Right lung (tissue), 10 donors: ENCODE measurements at places on chromosomes 2 and 18. TPM values are rescaled to one million over a fixed set of nuclear protein-coding genes. Genes with fewer than 3 reads are reported as not detected.

DNA sequence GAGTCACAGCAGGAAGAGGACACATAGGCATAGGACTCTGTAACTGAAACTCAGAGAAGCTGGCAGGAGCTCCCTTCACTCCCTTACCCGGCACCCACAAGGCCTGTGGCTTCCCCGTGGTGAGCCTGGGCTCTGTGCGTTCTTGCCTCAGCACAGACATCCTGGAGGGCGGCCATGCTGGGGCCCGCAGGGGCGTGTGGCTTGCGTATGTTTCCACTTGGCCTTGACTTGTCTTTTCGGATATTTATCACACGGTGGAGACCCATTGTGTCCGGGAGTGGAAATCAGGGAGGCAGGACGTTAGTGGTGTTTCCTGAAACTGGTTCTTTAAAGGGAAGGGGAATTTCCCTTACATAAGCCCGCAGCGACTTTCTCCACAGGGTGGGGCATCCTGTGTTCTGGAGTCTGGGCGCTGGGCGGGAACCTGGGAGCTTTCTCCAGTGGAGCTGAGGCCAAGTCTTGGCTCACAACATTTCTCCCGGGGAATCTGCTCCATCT lies 49.9 kb upstream of the EML6 start:
- peak; percentile 48 for DNase-seq

GRCh38 chr2:200159829-200160781 lies 146.4 kb upstream of the SPATS2L start:
- DNase-seq, result no peak

DNA sequence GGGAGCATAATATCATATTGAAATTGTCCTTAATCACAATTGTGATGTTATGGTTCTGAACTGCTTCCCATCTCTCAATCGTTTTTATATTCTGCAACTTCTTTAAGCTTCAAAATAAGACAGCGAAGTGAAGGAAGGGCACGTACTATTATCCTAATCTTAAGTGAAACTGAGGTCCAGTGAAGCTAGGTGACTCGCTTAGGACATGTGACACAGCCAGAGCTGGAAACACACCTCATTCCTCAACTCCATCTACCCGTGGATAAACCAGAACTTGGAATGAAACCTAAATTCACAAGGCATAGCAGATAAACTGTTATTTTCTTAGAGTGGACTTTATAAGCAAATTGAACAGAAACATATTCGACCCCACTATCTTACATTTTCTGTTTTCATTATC lies 191.2 kb upstream of the PXDN start:
- no peak for DNase-seq

Gene MRPL33
- polyA plus RNA-seq, result 99.0 TPM

GRCh38 chr2:241798081-241798630 lies 10.8 kb upstream of the NEU4 start:
- DNase-seq, result no peak

Gene GALNT13
- polyA plus RNA-seq, result 4.3 TPM

DNA sequence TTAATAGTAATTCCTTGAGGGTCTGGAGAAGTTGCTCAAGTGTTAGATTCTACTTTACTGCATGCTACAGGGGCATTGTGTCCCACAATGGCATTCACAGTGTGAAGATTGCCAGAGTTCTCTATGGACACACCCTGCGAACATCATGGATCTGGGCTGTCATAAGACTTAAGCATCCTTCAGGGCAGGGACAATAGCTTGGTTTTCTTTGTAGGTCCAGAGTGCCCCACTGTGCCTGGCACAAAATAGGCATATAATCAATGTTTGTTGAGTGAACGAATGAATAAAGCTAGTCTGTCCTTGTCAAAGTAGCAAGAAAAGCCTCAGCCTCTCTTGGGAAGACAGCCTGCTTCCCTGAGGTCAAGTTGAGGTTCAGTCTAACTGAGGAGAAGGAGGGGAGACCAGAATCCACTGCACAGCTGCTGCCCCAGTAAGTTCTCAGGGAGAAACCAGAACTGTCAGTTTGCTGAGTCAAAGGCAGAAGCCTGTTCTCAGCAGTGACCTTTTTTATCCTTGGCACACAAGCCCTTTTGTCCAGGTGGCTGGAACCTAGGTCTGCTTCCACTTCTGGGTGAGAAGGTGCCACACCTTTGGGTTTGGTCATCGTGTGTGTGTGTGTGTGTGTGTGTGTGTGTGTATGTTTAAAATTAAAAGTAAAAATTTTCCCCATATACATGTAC lies 15.0 kb downstream of the INPP4A start:
- no peak for DNase-seq

Gene RNF125
- 8.6 TPM for polyA plus RNA-seq

DNA sequence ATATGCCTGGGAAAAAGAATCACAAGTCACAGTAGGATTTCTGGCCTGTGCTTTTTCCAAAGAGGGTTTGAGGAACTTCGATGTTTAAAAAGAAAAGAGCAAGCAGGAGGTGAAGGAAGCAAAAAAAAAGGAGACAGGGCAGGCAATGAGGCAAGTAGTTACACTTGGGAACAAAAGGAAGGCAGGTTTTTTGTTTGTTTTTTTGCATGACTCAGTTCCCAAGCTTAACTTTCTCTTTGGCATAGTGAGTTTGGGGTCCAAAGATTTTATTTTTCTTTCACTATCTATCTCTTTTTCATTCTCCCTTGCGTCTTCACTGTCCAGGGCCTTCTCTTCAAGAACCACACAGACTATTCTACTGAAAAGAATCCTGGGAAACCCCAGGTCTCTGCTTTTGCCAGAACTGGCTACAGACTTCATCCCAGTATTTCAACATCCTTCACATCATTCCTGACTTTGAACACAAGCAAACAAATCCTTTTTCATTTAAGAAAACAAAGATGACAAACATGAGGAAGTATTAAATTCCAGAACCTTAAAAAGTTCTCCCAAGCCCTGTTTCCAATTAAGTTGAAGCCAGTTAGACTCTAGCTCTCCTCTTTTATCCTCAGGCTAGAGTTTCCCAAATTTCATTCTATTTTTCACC lies 210.7 kb upstream of the RND3 start:
- no peak for DNase-seq

GRCh38 chr2:70144443-70145143 lies 46.2 kb downstream of the C2orf42 start:
- DNase-seq, result no peak

- no peak for DNase-seq
These were observed 69.8 kb downstream of the TSN start for GRCh38 chr2:121825003-121825950.

- no peak for DNase-seq
These were observed 458.6 kb upstream of the ETAA1 start for GRCh38 chr2:66938471-66938967.

DNA sequence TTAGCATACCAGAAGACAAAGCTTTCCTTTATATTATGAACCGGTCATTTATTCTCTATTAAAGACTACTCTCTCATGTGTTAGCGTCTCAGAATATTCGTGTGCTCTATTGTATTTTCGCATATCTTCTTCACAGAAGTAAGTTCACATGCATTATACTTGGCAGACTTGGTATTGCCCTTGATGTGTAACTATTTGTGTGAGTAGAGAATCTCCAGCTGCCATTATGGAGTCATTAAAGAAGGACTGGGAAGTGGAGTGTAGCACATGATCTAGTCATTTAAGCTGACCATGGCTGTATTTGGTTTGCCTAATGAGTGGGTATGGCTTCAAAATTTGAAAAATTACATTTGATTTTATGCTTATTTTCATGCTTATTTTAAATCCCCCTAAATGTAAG lies 92.9 kb downstream of the TTC27 start:
- no peak for DNase-seq

GRCh38 chr2:203594541-203594940 lies 59.4 kb upstream of the RAPH1 start:
- DNase-seq, result no peak

Gene MC2R
- not detected for polyA plus RNA-seq

DNA sequence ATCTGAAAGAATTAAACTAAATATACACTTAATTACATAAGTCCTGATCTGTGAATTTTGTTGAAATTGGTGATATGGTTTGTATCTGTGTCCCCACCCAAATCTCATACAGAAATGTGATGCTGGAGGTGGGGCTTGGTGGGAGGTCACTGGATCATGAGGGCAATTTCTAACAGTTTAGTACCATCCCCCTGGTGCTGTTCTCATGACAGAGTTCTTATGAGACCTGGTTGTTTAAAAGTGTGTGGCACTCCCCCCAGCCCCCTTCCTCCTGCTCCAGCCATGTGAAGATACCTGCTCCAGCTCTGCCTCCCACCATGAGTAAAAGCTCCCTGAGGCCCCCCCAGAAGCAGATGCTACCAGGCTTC lies 18.7 kb downstream of the FEZ2 start:
- DNase-seq, result no peak

Gene LAMA3
- polyA plus RNA-seq, result 122 TPM

- DNase-seq, result peak; percentile 35
These were observed 27.3 kb downstream of the GKN2 start for GRCh38 chr2:68925295-68925896.

DNA sequence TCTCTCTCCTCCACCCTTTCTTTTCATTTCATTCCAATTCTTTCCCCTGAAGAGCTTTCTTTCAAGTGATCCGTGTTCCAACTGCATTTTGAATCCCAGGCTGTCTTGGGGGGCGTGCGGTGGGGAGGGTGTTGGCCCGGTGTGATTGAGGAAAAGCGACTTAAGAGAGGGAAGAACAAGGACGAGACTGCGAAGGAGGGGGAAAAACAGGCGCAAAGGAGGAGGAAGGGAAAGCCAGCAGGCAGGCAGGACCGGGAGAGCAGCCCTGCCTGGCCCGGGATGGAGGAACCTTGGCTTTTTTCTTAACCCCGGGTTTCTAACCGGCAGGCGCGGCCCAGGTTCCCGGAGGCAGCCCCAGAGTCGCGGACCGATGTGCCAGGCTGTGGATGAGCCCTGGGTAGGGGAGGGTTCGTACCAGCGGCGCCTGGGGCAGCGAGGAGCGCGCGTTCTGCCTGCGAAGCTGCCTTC lies 1.3 kb downstream of the ADCYAP1 start:
- DNase-seq, result no peak

DNA sequence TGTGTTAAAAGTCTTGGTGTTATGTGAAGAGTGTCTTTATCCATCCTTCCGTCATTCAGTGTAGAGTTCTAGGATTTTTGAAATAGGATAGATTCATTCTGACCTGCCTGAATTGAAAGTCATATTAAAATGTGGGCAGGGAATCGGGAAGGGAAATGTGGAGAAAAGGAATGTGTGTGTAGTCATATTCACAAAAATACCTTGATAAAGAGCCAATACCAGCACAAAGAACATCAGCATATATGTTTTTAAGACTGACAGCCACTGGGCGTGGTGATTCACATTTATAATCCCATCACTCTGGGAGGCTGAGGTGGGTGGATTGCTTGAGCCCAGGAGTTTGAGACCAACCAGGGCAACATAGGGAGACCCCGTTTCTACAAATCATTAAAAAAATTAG lies 188.1 kb downstream of the CAMKMT start:
- DNase-seq, result no peak

GRCh38 chr2:69902213-69902922 lies 8.6 kb downstream of the SNRNP27 start:
- DNase-seq, result no peak

DNA sequence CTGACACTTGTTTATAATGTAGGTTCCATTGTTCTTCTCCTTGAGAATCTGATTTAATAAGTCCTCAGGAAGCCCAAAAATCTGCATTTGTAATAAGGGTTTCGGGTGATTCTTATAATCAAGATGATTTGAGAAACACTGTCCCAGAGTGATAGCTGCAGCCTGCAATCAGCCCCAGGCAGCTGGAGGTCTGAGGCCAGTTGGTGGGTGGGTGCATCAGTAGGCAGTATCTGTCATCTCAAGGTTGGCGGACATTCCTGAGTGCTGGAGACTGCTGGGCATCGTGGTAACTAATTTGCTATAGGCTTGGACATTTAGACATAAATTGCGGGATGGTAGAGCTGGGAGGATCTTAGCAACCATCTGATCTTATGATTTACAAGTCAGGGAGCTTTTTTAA lies 2.7 kb upstream of the IL18RAP start:
- DNase-seq, result no peak

Gene RBM44
- polyA plus RNA-seq, result 0.94 TPM

- DNase-seq, result no peak
These were observed 141.0 kb upstream of the BCL2L11 start for GRCh38 chr2:110979471-110980338.

- DNase-seq, result no peak
These were observed 1027.2 kb upstream of the ACVR2A start for GRCh38 chr2:146817613-146818012.

- DNase-seq, result no peak
These were observed 53.8 kb upstream of the ASB18 start for GRCh38 chr2:236317938-236318396.

Gene GAREM1
- 13.0 TPM for polyA plus RNA-seq

Gene RFX8
- 0.92 TPM for polyA plus RNA-seq

DNA sequence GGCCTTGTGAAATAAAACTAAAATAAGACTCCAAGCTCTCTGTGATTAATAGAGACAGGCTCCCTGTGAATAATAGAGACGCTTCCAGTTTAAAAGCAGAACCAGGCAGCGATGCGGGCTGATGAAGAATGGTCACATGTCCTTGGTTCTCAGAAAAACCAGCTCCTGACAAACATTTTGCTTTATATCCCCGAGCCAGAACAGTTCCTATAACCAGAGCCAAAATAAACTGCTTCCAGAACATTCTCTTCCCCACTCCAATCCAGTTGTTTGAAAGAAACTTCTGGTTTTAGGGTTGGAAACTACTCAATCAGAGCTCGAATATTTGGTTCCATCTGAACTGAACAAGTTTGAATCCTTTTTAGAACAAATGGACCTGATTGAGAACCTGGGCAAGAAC lies 213.7 kb downstream of the TSN start:
- DNase-seq, result no peak

DNA sequence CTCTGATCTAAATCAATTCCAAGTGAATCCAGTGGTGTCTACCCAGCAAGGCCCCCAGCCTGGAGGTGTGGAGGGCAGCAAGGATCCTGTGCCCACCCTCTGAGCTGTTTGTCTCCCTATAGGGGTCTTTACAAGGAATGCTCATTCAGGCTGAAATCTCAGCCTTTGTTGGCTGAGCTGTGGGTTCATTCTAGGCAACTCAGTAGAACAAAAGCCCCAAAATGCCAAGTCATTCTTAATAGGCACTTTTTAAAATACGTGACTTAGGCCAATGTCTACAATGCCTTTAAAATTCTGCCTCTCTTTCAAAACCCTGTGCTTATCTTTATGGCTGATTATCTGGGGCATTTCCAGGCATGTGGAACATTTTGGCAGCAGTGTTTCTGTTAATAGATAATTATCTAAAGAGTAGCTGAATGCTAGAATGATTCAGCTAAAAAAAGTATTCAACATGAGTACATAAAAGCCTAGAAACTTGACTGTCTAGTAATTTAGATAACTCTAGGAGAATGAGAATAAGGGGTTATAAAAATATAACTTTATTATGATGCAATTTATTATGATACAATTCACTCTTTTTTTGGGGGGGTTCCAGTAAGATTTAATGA lies 7.4 kb downstream of the UGT1A6 start:
- peak; percentile 40 for DNase-seq

GRCh38 chr2:62334440-62335058 lies 138.6 kb downstream of the B3GNT2 start:
- DNase-seq, result no peak
